ENCODE measurements at places on chromosomes 7 and 10.
A peak's percentile ranks its signal among the peaks of the same experiment; 100 is the strongest.

DNA sequence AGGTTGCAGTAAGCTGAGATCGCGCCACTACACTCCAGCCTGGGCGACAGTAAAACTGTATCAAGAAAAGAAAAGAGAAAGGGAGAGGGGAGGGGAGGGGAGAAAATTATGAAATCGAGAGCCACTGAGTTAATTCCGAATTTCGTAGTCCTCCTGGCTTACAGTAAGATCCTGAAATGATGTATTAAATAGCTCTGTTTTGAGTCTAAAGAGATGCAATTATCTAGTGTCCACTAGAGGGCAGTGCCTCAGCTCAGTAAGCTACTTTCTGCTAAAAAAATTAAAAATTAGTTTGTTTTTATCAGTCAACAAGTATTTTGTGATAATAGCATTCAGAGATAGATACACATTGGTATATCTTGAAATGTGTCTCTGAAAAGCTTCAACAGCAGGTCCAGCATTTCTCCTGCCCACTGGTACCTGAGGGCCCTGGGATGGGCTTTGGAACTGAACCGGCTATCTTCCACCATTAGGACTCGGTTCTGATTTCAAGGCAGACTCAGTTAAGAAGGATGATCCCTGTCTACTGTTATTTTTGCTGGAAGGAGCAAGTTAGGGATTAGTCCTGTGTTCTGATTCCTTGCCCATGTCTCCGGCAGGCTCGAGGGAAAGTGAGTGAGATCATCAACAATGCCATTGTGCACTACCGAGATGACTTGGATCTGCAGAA, 19.5 kb downstream of the TSPAN33 start:
- DNase-seq, result peak; percentile 25

DNA sequence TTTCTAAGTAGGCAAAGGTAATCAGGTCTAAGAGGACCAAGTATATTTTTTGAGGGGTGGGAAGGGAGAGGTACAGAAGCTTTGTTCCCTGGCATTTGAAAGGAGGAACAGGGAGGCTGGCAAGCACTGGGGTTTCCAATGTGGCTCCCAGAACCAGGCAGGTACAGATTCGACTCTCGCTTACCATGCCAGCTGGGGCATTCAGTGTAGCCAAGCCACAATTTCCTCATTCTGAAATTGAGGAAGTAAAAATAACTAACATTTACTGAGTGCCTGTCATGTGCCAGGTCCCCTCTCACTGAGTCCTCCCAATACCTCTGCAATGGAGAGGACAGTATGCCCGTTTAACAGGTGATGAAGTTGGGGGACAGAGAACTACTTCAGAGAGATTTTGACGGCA, 45.9 kb upstream of the BET1 start:
- no peak for DNase-seq

- no peak for DNase-seq
These were observed 11.1 kb upstream of the INA start for GRCh38 chr10:103265717-103266329.

- no peak for DNase-seq
These were observed 36.2 kb downstream of the WASL start for GRCh38 chr7:123712619-123713018.

DNA sequence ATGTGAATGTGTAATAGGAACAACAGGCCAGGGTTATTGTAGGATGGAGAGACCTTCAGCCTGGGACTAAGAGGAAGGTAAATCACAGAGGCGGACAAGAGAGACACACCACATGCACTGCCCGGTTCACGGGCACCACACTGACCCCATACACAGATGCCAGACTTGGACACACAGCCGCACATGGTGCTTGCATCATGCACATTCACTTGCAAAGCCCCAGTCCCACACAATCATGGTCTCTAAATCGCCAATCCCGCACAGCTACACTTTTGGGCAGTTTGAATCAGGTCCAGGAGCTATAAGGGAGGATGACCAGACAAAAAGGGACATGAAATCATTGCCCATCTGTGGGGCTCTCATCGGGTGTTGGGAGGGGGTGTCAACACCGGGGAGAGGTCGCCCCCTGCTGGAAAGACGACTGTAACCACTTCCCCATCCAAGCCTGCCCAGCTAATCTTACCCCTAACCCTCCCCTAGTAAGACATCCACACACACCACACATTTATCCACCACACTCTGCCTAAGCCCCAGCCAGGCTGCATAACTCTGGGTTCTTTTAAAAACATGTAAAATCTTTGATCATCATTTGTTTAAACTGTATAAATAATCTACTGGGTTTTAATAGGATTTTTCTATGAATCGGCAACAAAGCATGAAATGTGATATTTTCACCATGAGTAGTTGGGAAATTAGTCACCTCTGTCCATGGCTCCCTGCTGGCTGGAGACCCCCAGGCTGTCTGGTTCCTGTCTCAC, 40.5 kb upstream of the SLF2 start:
- peak; percentile 42 for DNase-seq

DNA sequence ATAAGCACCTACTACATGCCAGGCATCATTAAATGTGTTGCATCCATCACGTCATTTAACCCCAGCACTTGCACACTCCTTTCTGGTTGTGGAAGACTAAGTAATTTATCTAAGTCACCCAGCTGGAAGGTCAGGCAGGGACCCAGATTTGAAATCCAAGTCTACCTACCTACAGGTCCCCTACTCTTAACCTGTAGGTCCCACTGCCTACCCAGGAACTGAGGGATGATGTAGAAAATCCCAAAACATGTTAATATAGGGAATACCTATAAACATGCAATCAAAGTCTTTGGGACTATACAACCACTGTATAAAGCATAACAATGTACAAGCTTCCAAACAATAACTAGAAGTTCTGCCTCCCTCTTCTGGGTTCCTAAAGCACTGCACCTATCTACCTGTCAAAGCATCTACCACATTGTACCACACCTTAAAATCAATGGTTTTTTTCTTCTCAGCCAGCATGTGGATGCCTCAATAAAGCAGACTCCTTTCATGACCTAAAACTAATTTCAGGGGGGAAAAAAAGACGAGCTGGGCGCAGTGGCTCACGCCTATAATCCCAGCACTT, 5.6 kb downstream of the IL6 start:
- peak; percentile 34 for DNase-seq

- no peak for DNase-seq
These were observed 305.0 kb upstream of the LRGUK start for GRCh38 chr7:133822001-133822641.

DNA sequence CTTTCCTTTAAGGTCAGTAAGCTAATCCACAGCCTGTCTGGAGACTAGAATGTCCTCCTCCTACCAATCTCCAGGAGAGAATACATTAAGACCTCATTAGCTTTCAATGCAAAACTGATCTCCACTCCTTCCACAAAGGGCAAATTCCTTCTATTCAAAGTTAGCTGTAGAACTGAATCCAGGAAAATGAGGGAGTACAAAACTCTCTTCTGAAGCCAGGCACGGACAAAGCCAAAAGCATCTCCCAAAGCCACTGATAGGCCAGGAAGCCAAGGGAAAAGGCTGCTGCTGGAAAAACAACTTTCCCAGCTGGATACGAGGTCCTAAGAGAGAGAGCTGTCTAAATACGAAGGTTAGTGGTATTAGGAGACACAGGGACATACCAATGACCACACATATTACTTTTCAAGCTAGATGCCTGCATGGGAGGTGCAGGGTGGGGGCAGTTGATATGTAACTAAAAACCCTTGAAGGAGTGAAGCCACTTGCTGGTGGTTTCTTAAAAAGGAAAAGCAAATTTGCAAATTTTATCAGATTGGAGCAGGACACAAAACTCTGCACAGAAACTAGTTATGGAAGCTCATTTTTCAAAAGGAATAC, 43.6 kb downstream of the MKX start:
- no peak for DNase-seq

GRCh38 chr7:138257459-138258196, 181.4 kb downstream of the AKR1D1 start:
- DNase-seq, result no peak

GRCh38 chr10:70753026-70753663, 32.0 kb downstream of the TBATA start:
- DNase-seq, result no peak

- DNase-seq, result no peak
These were observed 7.6 kb downstream of the TMEM184A start for GRCh38 chr7:1548438-1548831.

DNA sequence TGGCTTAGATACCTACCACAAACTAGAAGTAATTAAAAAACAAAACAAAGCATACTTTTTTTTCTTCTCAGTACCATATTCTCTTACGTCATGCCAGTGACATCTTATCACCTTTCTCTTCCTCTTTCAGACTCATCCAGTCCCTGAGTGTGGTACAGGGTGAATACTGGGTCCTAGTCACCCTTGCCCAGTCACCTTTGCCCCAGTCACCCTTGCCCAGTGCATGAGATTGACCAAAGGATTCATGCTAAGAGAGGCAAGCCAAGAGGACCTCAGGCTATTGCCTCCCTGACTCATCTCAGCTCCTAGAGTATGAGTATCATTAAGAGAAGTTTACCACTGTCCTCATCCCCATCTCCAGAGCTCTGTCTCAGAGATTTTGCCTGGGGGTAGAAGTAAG, 10.0 kb upstream of the TSPAN12 start:
- no peak for DNase-seq

- DNase-seq, result peak; percentile 99
These were observed 495.1 kb downstream of the RPS24 start for GRCh38 chr10:78528749-78529204.

DNA sequence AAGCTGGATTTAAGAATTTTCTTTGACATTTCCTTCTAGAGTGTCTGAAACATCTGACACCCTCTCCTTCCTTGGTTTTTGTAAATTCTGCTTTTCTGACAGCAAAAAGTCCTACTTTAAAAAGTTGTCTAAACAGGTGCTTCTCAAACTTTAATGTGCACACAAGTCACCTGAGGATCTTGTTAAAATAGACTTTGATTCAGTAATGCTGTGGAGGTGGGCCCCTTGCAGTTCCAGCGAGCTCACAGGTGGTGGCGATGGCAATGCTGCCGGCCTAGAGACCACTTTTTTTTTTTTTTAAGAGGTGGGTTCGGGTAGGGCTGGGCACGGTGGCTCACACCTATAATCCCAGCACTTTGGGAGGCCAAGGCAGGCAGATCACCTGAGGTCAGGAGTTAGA, 77.1 kb downstream of the ABCC2 start:
- peak; percentile 41 for DNase-seq

DNA sequence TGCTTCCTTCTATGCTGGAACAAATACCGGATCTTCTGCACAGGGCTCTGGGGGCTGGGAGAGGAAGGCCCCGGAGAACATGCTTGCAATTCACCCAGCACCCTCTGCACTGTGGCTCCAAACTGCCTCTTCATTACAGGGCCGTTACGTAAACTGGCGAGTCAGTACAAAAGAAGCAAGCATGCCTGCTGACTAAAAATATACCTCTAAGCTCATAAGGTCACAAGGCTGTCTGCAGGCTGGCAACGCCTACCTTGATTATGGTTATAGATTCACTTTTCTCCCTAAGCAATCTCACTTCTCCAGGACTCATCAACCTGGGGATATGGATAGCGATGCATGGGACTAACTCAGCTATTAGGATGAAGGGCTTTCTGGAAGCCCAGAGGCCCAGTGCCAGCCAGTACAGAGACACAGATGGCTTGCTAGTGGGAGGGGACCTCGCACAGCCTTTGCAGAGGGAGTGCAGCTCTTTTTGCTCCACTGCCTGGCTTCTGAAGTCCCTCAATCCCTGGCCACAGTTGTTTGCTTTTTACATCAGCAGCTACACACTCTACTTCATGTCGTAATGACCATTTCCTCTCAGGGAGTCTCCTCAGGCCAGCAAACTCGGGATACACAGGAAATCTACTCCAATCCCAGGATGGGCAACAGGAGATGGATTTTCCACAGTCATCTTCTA, 96.1 kb downstream of the SH3PXD2A start:
- no peak for DNase-seq

Data from NCI-H146 (cell line).